ENCODE measurements at places on chromosomes 6 and 20.

- no peak for DNase-seq
These were observed 24.2 kb downstream of the LHFPL5 start for GRCh38 chr6:35829306-35829705.

DNA sequence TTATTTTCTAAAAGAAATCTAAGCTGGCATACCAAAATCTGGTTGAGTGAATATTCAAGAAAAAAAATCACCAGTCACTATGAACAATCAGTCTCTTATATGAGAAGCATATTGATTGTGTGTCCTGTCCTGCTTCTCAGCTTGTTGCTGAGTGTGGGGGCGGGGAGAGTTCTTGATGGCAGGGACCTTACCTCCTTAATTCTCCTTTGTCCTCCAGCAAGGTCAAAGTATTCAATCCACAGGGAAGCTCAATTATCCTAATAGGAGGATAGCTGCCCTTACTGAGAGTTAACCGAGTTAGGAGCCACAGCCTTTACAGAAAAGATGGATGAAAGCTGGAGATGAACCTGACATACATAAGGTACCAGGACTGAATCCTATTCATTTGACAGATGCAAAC is 154.0 kb downstream of the LY86 start:
- DNase-seq: no peak

GRCh38 chr6:2165286-2165685 is 80.1 kb downstream of the GMDS start:
- DNase-seq: no peak

GRCh38 chr20:40223810-40224209 is 465.2 kb downstream of the MAFB start:
- DNase-seq: no peak

DNA sequence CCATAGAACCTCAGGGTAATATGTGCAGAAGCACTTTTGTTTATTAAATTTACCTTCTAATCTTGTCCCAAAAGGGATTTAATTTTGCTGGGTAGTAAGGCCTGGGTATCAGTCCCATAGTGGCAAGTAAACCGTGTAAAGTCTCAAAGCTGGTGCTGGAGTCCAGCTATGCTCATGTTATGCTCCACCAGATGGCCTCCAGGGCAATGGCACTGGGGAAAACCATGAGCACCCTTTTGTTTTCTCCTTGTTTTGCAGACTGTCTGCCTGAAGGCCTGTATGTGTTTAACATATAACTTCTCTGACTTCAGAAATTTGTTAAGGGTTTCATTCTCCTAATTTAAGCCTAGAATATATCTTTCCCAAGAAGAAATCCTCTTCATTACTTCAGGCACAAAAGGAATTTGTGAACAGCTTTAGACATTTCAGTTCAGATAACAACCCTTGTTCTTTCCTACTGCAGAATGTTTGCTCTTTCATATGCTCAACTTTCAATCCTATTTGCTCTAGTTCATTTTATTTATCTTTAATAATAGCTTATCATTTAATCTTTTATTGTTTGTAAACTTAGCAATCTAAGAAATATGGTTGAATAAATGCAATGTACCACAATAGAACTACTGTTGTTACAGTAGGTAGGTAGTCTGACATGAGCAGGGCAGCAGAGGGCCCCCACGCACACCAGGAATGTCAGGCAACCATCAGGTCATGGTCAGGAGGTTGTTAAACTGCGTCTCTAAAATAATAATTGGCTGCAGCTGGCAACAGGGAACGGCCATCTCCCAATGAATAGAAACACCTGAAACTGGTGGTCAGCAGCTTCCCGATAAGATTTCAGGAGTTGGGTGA is 162.8 kb downstream of the TENT5A start:
- no peak for DNase-seq

DNA sequence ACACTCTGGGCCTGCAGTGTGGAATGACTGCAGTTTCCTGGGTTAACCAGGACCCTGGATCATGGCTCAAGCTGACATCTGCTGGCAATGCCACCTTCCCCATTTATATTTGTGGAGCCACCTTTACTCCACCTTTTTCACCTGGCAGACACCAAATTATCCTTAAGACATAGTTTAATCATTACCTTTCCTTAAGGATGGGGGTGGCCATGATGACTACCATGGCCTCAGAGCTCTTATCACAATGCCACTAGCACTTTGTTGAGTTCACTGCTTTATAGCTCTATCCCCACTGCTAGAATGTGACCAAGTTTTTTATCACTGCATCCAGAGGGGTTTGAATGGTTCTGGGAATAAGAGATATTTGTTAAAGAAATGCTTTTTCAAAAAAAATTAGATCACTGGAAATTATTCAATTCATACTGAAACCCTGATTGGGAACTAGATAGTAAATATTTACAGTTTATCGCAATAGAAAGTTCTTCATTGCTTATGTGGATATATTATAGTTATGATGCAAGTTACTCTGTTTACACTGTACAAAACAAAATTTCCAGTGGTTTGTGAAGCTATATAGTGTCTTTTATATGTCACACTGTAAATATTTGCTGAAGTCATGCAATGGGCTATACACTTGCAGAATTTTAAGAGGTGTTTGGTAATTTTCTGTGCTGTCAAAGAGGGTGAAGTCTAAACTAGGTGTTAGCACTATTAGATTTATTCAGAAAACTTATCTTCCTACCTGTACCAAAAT is 37.3 kb upstream of the IFNGR1 start:
- DNase-seq: no peak

DNA sequence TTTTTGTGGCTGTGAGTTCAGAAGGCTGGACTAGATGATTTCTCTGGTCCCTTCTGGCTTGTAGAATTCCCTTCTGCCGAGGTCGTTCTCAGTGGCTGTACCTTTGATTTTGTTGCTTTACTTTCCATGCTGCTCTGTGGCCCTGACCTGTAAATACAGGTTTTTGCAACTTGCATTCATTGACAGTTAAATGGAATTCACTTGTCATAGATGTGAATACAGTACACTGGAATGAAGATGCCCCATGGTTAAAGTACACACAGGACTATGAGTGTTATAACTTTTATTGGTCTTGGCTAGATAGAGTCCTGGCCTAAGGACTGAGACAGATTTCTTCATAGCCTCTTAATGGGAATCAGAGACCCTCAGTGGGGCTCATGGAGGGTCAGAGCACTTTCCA is 12.9 kb upstream of the EFCAB8 start:
- DNase-seq: no peak

DNA sequence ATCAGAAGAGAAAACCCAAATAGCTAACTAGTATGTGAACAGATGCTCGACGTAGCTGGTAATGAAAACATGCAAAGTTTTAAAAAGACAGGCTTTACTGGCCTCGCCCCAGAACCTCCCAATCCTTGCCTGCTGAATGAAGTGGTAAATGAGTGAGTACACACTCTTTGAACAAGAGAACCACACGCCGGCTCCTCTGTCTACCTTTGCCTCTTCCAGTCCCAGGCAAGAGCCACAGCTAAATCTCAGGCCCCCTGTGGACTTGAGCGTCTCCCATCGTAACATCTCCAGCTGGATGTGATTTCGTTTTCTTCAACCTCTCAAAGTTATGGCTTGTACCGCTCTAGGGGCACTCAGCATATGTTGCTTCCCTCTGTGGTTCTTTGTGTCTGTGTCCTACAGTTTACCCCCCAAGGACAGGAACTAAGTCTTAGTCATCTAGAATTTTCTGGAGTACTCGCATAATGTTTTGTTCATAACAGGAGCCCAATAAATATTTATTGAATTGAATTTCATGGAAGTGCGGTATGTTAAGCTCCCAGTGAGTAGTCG is 153.2 kb upstream of the TAB2 start:
- DNase-seq: no peak

- no peak for DNase-seq
These were observed 76.2 kb upstream of the FOXP4 start for GRCh38 chr6:41470029-41470330.
